ENCODE measurements at places on chromosomes 6 and 20.

GRCh38 chr20:46031701-46032254, 2.8 kb downstream of the SLC12A5 start:
- peak; percentile 37 for DNase-seq

- no peak for DNase-seq
These were observed 409.9 kb upstream of the MARCKS start for GRCh38 chr6:113447088-113447831.

GRCh38 chr6:112780498-112781096, 433.5 kb downstream of the RFPL4B start:
- DNase-seq: no peak

DNA sequence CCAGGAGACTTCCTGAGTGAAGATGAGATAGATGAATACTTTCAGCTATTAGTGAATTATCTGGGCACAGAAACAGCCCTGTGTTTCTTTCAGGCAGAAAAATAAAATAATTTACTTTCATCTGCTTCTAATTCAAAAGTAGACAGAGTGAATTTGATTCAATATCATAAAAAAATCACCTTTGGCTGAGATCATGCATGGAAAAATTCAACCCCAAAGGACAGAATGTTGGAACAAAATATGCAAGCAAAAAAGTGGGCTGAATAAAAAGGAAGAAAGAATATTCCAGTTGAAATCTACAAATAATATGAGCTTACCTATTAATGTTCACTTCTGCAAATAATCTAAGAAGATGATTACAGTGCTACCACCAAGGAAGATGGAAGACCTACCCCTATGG, 546.9 kb downstream of the TFAP2B start:
- no peak for DNase-seq

DNA sequence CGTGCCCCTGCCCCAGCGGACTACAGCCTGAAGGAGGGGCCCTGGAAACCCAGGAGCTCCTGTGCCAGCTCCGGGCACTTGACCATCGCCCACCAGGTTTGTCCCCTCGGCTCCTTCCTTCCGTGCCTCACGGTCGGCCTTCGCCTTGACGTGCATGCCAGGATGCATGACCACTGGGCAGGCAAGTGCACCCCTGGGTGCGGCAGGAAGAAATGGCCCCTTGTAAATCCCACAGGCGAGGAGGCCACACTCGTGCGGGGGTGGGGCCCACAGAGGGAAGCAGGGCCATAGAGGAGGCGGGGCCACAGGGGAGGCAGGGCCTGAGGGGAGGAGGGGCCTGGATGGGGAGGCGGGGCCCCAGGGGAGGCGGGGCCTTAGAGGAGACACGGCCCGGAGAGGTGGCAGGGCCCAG, 81.7 kb downstream of the YTHDF1 start:
- DNase-seq: no peak

- DNase-seq: no peak
These were observed 7.2 kb downstream of the HLA-DMB start for GRCh38 chr6:32933661-32934085.

GRCh38 chr6:163335056-163335455, 79.5 kb upstream of the QKI start:
- no peak for DNase-seq

DNA sequence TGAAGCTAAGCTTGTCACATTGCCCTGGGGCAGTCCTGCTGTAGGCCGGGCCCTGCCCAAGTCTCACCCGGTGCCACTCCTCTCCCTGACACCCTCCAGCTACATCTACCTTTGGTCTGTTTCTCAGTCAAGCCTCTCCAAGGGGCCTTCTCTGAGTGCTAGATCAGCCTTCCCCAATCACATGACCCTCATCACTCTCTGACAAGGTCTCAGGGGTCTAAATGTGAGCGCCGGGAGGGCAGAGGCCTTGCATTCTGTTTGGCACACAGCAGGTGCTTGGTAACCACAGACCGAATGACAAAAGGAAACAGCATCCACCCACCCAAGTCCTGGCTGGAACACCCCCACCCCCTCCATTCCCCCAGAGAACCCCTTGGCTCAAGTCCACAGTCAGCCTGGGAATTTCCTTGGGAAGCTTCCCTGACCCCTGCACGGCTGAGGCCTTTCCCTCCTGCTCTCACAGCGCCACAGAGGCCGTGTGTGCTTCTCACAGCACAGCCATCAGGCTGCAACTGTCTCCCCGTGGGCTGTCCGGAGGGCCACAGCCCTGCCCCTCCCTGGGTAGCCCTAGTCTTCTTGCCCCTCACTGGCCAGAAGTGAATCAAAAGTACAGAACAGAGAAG, 32.9 kb downstream of the PKIG start:
- no peak for DNase-seq

- no peak for DNase-seq
These were observed 72.6 kb upstream of the SCGN start for GRCh38 chr6:25579391-25579883.

DNA sequence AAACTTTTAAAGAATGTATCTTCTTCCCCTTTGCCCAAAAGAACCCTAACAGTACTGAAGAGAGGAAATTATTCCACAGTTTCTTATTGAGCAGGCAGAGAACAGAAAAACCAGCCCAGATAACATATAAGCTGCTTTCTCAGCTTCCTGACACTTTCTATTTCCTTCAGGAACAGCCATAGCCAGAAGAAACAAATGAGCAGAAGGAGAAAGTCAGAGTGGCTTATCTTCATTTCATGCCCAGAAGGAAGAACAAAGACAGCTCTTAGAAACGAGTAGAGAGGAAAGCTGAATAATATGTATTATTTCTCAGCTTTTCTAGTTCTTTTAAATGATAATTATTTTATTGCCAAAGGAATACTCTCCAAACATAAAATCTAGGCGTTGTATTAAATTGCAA, 793.7 kb downstream of the GRIK2 start:
- DNase-seq: no peak

DNA sequence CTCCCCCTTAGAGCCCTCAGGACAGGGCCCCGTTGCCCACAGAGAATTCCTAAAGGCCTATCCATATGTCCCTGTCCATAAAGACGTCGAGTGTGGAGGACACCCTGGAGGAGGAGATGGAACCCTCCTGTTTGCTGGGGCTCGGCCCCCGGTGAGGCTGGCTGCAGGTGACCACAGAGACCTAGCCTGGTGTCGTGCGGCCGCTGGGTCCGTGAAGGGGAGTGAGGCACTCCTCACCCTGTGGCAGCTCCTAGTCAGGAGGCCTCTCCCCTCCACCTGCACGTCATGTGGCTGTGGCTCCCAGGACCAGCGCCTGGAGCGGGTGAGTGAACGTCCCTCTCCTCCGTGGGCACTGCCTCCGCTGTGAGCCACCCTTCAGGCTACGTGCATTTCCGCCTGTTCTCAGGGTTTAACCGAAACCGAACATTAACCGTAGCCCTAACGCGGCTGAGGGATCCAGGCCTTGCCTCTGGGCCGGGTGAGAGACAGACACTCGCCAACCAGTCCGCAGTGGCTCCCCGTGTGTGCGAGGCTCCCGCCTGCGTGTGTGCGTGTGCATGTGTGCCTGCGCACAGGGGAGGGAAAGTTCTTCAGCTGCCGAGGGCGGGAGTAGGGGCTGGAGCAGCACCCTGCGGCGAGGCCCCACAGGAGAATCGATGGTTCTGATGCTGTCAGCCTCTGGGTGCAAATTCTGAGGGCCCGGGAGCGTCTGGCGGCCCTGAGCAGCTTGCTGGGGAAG, 5.9 kb upstream of the TCEA2 start:
- DNase-seq: no peak

- DNase-seq: no peak
These were observed 153.0 kb downstream of the PHF3 start for GRCh38 chr6:63788569-63788968.
